Stimulated activated CD8-positive, alpha-beta memory T cell treated with anti-CD3 and anti-CD28 coated beads, Interleukin-7, amount 100 ng/mL, for 48 hours (primary cell): ENCODE measurements at places on chromosomes 11 and 22.

DNA sequence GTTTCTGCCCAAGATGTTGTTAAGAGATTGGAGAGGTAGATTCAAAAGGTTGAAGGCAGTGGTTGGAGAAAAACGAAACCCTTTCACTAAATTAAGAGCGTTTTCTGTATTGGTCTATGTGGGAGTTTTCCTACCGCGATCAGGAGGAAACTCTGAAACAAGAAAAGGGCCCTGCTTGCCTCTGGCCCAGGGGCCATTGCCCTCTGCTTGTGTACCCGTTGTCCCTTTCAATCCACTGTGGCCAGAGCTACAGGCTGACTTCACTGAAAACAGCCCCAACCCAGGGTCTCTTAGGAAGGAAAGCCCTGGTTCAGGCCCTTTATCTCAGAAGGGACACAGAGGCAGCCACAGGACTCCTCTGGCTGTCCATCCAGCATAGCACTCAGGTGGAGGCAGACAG, 99.1 kb downstream of the CSNK2A3 start:
- no peak for DNase-seq

- DNase-seq: no peak
Measured at GRCh38 chr11:69924308-69925161, 105.3 kb upstream of the FGF3 start.

DNA sequence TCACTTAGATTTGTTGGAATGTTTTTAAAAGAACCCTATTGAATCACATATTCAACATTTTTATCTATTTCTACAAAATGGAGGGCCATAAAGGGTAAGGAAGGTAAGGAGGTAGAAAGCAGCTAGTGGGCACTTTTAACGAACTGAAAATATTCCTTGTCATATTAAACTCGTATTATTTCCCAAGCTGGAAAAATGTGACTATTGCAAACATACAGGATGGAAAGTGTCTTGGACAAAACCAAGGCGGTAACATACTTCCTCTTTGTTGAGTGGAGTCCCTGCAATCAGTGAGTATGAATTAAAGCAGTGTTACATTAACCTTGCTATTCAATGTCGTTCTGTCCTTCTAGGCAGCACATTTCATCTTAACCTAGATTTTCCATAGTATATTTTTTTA, 165.6 kb downstream of the RCN1 start:
- no peak for DNase-seq

DNA sequence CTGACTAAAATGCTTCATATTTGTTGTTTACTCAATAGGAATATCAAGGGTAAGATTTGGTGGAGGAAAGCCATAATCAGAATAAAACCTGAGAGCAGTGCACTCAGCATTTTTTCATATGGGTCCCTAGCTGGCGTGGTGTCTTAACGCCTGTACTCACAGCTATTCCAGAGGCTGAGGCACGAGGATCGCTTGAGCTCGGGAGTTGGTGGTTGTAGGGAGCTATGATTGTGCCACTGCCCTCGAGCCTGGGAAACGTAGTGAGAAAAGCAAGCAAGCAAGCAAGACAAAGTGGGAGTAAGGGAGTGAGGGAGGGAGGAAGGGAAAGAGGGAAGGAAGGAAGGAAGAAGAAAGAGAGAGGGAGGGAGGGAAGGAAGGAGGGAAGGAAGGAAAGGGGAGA, 242.5 kb downstream of the OR4C45 start:
- no peak for DNase-seq

DNA sequence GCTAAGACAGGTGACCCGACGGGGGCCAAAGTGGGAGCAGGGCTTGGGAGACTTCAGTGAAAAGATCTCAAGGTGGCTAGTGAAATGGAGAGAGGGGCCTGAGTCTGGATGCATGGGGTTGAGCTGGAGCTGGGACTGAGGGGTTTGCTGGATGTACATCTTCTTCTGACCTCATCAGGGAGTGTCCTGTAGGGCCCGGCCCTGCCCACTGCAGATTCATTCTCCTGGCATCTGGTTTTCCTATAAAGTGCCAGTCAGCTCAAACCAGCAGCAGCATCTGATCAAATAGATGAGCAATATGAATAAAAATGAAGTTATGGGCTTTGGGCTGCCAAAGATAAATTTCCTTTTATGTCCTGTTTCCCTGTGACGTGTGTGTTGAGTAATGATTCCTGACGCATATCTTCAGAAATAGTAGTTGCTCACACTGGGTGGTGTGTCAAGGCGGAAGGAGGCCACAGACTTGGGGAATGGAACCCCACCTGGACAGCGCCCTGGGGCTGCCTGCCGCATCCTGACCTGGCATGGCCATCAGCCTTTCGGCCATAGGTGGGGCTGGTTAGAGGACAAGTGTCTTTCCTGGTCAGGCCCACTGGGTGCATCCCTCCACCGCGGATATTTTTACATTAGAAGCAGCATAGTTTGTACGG, 135.4 kb downstream of the OSBP2 start:
- no peak for DNase-seq

DNA sequence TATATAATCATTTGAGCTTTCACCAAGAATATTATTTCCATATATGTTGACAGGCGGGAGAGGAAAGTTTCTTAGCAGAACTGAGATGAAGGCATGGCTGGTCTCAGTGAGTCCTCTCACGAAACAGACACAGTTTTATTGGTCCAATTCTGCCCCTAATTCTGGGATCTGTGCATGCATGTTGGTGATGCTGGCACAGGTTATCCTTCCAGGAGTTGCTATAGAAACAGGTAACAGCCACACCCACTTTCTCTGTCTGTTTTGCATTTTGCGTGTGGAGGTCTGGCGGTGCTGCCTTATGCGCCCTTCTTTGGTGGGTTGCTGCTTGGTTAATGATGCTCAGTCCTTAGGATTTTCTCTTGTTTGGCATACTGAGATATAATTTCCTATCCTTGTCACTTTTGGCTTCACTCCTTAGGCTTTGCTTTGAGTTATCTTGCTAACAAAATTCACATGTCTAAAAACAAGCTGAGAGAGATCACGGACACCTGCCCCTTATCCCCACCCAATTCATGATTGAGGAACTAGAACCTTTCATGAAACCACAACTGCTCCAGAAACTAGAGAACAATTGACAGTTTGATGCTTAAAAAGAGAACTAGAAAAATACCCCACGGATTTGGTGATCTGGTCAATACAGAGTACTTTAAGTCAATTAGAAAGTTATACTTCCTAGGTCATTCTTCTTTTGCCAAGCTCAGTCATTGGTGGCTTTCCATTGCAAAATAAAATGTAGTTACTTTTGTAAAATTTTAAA, 189.3 kb downstream of the FAT3 start:
- DNase-seq: no peak

DNA sequence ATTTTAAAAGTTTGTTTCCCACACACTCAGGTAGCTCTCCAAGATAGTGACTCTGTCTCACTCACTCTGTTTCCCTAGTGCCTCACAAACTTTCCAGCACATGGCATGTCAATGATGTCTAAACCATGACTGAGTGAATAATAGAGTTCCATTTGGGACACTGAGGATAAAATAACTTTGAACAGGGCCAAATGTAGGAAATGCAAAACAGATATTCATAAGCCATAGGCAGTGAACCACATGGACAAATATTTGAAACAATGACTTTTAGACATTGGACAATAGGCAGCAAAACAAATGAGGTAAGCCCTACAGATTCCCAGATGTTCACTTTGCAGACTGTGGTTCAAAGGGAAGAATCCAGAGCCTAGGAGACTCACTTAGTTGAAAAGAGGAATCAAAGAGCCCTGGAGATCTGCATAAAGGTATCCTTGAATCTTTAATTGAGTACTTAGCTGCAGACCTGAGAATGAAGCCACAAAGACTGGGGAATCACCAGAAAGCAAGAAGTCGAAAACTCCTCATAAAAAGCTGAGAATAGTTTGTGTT, 173.3 kb downstream of the FAM76B start:
- no peak for DNase-seq

- no peak for DNase-seq
Measured at GRCh38 chr11:128116885-128117284, 470.5 kb downstream of the ETS1 start.

- no peak for DNase-seq
Measured at GRCh38 chr11:19817870-19818269, 105.2 kb downstream of the NAV2 start.

GRCh38 chr11:87187076-87187475, 149.3 kb downstream of the TMEM135 start:
- DNase-seq: no peak

- DNase-seq: no peak
Measured at GRCh38 chr11:1830004-1830321, 4.8 kb upstream of the SYT8 start.

GRCh38 chr22:47293368-47294221, 531.1 kb downstream of the TBC1D22A start:
- DNase-seq: no peak

GRCh38 chr11:133918608-133919260, 38.0 kb downstream of the IGSF9B start:
- DNase-seq: no peak

- no peak for DNase-seq
Measured at GRCh38 chr11:114472661-114473060, 33.4 kb downstream of the REXO2 start.

GRCh38 chr22:26851125-26851524, 193.7 kb downstream of the MIAT start:
- no peak for DNase-seq

- DNase-seq: no peak
Measured at GRCh38 chr11:10727146-10727851, 23.7 kb upstream of the CTR9 start.

DNA sequence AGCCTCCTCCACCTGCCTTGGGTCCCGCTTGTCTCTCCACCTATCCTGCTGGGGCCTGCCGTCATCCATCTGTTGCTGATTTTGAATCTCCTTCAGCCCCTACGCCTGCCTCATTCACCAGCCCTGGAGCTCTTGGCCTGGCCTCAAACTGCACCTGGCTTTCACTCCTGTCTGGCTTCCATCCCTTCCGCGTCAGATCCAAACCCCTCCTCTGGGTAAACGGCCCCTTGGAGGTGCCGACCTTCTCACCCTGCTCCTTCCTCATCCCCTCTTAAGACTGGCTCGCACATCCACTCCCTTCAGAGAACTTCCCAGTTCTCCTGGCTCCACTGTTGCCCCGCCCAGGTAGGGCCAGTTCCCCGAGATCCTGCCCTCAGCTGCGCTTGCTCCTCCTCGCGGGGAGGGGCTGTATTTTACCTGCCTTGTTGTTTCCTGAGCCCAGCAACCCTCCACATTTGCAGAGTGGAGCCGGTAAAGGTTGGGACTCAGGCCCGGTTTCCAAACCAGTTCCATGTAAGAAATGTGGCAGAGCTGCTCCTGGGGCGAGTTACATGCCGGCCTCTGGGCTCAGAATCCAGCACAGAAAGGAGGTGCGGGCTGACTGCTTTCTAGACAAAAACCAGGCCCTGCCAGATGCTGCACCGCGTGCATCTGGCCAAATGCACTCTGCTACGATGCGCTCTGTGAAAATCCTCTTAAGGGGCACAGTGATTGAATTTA, 13.9 kb upstream of the SHANK2 start:
- DNase-seq: no peak
